ENCODE measurements at places on chromosomes 6 and 20.

- no peak for DNase-seq
Measured at GRCh38 chr6:142510211-142510610, 208.4 kb downstream of the ADGRG6 start.

- no peak for DNase-seq
Measured at GRCh38 chr6:137911675-137912191, 44.7 kb downstream of the TNFAIP3 start.

- DNase-seq, result no peak
Measured at GRCh38 chr6:37709250-37709931, 11.7 kb upstream of the MDGA1 start.

DNA sequence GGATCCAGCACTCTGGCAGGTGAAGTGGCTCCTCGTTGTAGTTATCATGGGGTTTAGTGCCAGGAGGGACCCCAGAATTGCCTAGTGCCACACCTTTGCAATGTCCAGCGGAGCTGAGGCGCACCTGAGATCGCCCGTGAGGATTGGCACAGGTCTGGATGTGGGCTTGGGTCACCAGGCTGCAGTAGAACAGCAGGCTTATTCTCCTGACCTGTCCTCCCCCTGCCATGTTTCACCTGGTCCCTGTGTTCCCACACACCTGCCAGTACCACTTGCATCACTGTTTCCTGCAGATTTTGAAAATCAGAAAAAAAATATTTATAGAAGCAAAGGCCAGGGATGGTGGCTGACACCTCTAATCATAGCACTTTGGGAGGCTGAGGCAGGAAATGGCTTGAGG is 16.7 kb downstream of the ENTPD6 start:
- no peak for DNase-seq

GRCh38 chr6:25789475-25789874 is 34.9 kb downstream of the SLC17A4 start:
- DNase-seq, result no peak

- DNase-seq, result no peak
Measured at GRCh38 chr20:18057101-18057993, at the start of gene OVOL2. TSS of gene OVOL2 (minus strand) at chr20:18057916. CDS start at chr20:18057634, 282 bp downstream.

- peak; percentile 88 for DNase-seq
Measured at GRCh38 chr20:5127204-5127858, 523 bp downstream of the CDS2 start.

DNA sequence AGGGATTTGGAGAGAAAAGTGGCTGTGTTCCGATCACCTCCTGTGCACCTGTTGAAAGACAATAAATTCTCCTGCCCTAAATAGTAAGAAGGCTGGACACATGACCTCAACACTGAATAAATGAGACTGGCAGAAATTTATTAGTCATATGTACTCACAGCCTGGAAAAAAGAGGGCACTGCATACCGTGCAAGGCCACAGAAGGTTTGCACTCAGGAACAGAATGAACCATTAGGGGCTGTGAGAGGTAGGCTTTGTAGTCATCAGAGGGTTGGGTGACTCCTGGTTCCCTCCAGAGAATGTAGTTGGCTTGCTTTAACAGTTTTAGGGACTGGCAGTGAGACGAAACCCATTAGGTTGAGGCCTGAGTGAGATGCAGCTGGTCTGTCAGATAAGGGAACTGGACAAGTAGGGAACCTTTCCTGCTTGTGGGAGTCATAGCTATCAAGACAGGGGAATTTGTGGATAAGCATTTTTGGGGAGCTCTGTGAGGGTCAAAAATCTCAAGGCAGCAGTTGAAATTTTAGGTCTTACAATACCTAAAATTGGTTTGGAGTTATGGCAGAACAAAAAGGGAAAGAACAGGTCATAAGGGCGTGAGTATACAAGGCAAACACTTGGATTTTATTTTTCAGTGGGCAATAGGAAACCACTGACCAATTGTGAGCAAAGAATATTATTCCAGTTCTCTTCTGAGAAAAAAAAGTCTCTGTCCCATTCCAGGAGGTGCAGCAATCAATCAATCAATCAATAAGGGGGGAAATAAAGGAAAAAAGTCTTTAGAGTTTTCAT is 67.9 kb upstream of the BTN3A2 start:
- DNase-seq, result no peak

DNA sequence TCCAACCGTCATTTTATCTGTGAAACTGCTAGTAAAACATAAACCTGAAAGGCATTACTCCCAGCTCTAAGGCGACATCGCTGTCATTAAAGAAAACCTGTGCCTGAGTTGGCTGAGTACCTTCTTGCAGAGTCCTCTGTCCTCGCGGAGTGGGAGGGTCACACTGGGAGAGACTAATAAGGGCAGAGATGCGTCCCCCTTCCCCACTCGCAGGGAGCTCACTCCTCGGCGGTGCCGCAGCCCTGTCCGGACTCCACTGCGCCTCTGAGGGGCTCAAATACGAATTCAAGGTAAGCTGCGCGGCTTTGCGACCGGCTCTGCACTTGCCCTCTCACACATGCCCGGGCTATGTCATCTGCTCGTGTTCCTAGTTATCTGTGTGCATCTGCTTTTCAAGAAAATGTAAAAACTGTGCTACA is at the start of gene COL19A1:
Gene COL19A1, plus strand, starts transcription at position 206 of the 419 bp plus-strand sequence. CDS start 13,012 bp downstream, outside the sequence.
- peak; percentile 28 for DNase-seq

GRCh38 chr6:43629104-43629504 is at the start of gene GTPBP2:
TSS of gene GTPBP2 (minus strand) at chr6:43629264. CDS start at chr6:43629162, 102 bp downstream.
- DNase-seq, result peak; percentile 93

GRCh38 chr20:51029963-51030920 is 7.3 kb upstream of the KCNG1 start:
- DNase-seq, result no peak

DNA sequence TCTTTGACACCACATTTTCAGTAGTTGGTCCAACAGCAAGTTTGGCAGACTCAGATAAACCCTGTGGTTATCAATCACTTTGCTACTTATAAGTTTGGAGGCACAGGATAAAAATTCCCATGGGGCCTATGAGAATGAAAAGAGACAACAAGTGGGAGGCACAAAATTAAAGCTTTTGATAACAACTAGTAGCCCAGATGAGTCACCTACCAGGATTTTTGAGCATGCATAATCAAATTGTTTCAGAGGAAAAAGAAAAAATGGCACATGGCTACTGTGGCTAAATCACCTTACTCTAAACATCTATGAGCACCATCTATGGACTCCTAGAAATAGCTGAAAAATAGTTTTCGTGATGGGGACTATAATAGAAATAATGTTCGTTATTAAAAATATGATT is 40.8 kb upstream of the BMP5 start:
- no peak for DNase-seq

- DNase-seq, result no peak
Measured at GRCh38 chr6:79001415-79001814, 76.6 kb downstream of the PHIP start.

DNA sequence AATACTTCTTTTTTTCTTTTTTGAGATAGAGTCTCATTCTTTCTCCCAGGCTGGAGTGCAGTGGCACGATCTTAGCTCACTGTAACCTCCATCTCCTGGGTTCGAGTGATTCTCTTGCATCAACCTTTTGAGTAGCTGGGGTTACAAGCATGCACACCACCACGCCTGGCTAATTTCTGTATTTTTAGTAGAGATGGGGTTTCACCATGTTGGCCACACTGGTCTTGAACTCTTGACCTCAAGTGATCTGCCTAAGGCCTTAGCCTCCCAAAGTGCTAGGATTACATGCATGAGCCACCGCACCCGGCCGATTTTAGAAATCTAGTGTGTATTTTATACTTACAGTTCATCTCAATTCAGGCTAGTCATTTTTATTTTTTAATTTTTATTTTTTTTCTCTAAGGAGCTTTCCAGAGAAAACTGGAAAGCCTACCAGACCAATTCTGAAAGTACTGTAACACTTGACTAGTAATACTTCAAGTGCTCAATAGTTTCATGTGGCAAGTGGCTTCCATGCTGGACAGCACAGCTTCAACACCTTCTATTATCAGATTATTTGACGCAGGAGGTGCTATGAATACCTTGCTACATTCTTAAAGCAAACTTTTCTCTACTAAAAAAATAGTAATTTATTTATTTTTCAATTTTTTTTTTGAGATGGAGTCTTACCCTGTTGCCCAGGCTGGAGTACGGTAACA is 25.0 kb downstream of the POLR1C start:
- no peak for DNase-seq

- no peak for DNase-seq
Measured at GRCh38 chr20:1813101-1813529, 82.1 kb upstream of the SIRPA start.

DNA sequence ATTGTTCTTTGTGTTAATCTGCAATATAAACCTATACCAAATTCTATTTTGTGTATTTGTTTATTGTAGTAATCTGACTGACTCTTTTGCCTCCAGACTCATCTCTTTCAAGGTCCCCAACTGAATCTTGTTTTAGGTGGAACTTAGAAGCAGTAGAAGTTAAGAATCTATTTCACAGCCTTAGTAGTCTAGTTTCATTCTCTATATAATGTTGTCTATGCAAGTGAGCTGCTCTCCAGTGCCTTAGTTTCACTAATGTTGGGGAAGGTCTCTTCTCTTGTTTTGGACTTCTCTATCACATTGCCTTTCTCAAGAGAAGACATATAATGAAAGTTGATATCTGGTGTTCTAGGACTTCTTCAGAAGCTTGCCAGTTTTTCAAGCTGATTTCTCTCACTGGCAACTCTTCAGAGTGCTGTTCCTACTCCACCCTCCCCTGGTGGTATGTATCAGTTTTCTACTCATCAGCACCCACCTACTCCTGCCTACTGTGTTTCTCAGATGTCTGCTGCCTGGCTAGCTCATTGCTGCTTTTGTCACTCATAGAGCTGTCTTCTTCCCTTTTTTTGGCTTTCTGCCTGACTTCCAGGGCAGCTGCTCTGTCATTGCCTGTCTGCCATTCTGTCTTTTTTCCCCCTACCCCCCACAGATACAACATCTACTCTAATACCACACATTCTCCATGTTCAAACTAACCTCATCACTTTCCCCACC is 82.1 kb downstream of the PTPRA start:
- no peak for DNase-seq

DNA sequence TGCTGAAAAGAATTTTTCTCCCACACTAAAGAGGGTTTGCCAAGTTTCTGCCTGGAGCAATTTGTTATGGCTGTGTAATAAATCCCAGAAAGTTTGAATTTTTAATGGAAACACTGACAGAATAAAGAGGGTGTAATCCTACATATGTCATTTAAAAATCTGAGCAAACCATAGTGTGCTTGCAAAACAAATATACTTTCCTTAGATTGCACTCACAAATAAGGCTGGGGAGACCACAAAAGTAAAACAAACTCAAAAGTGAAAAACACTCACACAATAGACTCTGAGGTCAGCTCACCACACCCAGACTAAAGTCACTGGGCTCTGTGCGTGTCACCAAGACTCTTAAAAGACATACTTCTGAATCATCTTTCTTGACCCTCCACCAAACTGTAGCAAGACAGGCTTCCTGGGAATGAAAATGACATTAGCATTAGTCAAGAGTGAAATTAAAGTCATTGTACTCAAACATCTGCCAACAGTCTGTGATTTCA is 4.8 kb upstream of the ATXN1 start:
- peak; percentile 56 for DNase-seq

- no peak for DNase-seq
Measured at GRCh38 chr20:45337367-45338120, 10.7 kb downstream of the SDC4 start.

- no peak for DNase-seq
Measured at GRCh38 chr20:6606651-6607050, 160.8 kb upstream of the BMP2 start.

GRCh38 chr6:170357812-170358211 is 51.3 kb downstream of the FAM120B start:
- no peak for DNase-seq

DNA sequence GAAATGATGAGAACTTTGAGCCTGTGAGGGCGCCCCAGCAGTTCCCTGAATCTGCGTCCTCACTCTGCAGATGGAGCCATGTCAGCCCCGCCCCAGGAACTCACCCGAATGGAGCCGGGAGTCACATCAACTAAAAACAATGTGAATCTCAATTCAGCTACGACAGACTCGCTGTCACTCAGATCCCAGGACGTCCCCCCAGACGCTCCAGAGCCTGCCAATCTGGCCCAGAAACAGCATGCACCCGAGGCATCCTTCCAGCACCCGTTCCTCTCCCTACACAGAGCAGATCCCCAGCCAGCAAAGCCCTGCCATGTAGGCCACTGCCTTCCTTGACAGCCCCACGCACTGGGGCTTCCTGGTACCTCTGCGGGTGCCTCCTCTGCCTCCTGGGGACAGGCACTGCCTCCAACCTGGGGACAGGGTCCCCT is 248.0 kb downstream of the TTLL2 start:
- no peak for DNase-seq

DNA sequence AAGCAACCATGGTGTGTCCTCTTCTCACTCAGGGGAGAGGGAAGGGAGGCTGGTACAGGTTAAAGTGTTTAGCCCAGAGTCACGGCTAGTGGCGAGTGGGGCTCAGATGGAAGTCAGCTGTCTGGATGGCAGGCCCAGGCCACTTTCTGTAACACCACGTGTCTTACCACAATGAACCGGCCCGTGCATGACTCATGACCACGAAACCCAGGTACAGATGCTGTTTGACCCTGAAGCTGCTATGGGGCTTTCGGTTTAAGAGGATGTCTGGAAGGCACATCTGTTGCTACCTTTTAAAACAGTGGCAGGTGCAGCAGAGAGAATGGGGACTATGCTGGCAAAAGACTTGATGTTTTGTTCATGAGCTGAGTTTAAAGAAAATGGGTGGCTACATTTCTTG is 36.5 kb upstream of the MPC1 start:
- peak; percentile 91 for DNase-seq

DNA sequence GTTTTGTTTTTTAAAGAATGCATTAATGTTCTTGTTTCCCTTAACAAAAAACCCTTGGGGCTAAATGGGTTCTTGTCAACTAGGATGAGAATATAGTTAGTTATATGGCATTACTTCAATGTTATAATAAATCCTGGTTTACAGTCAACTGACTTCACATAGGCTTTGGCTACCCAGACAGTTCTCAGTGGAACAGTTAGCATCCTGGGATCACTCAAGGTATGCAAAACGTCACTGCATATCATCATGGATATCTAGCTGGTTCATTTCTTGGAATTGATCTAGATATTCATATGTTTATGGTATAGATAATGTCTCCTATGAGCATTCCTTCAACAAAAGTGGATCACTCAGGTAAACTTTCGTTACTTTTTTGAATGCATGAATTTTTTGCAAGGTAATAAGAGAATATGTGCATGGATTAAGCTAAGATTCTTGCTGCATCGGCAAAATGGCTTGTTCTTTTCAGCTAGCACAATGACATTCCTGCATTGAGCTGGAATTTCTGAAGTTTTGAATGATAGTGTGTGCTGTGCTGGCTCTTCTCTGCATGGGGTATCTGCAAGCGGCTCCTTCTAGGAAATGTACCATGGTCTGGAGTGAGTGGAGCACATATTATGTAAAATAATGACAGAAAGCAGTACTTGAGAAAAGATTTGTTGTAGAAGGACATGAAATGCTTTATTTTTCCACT is 138.9 kb downstream of the ADGRG6 start:
- no peak for DNase-seq

GRCh38 chr20:49906101-49906604 is 9.2 kb downstream of the SPATA2 start:
- DNase-seq, result no peak

GRCh38 chr6:18207949-18208348 is 52.7 kb downstream of the KDM1B start:
- no peak for DNase-seq

- peak; percentile 7 for DNase-seq
Measured at GRCh38 chr6:153591159-153591558, 447.9 kb upstream of the OPRM1 start.
